NT2/D1 (cell line): ENCODE measurements at places on chromosomes 3 and 15.

GRCh38 chr15:26461847-26462608, 310.8 kb downstream of the GABRB3 start:
- no peak for DNase-seq

DNA sequence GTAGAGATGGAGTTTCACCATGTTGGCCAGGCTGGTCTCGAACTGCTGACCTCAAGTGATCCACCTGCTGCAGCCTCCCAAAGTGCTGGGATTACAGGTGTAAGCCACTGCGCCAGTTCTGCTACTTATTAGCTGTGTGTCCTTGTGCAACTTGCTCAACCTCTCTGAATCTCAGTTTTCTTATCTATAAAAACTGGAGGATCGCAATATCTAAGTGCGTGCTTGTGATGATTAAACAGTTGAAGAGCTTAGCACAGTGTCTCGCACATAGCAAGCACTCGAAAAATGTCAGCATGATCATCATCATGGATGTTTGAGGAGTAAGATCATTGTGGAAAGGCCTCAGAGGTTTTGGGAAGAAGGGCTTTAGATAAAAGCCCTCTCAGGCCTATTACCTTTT, 10.8 kb downstream of the CLCN2 start:
- DNase-seq: no peak

DNA sequence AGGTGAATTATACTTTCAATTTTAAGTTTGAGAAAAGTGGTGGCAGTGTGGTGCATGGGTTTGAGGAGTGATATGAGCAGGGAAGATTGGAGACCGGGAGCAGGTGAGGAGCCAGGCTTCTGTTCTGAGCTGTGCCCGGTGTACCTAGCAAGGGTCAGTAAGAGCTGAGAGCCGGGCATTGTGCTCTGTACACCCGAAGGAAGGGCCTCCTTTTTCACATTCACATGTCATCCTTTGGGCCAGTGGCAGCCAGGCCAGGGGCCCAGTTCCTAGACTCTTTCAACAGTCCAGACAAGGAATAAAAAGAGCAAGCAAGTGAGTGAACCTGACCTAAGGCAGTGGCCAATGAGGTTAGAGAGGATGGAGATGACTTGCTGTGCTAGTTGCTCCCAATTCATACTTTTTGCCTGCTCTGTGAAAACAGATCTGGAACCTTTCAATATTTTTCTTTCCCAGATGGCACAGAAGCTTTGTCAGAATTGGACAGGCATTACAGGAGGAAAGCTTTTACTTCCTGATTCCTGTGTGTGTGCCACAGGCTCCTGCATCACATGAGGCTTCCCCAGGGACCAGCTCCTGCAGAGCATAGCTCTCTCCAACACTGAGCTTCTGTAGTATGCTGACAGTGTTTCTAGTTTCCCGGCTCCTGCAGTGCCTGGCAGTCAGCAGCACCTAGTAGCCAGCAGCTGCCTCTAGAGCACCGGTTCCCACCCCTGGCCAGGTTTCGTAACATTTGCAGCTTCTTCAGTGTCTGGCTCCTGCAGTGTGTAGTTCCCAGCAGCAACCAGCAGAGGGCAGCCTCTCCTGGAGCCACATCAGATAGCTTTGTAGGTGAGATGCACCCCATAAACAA, 5.3 kb upstream of the TRA2B start:
- DNase-seq: peak; percentile 88

- DNase-seq: no peak
Observed at GRCh38 chr3:5195605-5196004, 8.1 kb downstream of the EDEM1 start.

DNA sequence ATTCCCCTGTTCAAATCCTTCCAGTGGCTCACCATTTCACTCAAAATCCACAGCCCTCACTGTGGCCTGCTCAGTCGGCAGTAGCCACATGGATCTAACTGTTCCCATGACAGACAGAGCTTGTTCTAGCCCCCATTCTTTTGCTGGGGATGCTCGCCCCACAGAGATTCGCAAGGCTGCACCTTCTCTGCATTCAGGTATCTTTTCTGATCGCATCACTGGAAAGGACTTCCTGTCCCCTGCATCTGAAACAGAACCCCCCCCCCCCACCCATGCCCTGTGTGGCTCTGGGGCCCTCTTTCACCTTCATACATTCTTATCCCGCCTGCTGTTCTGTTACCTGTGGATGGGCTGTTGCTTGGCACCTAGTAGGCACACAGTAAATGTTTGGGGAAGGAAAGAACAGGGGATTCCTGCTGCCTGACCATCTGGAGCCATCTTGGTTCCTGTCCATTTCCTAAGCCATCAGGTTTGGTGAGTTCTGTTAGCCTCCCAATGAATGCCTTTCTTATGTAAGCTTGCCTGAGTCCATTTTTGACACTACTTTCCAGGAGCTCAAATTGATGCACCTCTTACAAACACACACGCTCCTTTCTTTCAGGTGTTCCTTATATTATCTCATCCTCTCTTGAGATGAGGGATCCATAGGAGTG, 42.9 kb upstream of the PGPEP1L start:
- no peak for DNase-seq

DNA sequence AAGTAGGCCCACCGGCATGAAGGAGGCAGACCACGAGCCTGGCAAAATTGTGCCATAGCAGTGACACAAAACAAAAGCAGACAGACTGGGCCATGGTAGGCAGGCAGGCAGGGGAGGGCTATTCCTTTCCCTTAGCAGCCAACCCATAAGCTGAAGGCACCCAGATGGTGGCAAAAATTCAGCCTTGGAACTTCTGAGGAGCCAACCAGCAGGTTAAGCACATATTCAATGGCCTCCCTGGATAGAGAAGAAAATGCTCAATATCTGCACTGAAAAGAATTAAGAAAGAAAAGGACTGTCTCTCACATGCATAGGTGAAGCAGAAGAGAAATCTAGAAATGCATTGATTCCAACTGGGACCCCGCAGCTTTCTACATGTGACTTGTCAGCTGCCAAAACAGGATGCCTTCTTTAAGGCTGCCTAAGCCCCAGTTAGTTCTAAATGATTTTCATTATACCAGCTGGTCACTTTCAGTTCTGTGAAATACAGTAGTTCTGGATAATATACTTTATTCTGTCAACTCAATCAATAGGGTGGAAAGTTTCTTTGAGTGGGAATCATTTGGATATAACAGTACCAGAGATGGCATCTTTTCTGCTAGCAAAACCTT, 2.7 kb downstream of the PRICKLE2 start:
- no peak for DNase-seq

DNA sequence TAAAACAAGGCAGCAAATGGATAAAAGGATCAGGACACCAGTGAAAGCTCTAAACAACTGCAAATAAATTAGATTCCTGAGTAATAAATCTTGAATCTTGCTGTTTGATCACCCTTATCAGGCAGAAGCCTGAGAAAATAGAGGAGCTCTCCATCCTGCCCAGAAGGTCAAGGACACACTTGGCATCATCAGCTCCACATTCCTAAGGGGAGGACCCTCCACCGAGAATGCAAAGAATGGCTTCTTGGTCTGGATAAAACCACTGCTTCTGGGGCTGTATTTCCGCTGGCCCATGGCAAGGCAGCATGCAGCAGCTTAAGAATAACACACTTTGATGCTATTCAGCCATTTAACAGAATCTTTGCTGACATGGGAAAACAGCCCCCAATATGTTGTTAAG, 108.9 kb upstream of the TSC22D2 start:
- peak; percentile 23 for DNase-seq

DNA sequence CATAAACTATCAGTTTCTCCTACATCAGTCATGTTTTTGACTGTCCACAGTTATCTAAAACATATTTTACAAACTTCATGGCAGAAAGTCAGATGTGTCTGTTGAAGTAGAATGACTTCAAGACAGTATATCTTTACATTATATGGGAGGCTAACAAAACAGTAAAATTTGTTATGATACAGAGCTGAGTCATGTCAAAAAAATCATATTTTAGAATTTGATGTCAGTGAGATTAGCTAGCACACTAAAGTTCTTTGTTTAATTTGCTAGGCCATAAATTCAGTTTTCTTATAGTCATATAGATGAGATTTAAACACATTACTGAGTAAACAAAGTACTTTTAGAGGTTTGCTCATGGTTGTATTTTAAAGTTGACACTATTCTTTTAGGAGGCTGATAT, 80.3 kb upstream of the IGSF10 start:
- no peak for DNase-seq

DNA sequence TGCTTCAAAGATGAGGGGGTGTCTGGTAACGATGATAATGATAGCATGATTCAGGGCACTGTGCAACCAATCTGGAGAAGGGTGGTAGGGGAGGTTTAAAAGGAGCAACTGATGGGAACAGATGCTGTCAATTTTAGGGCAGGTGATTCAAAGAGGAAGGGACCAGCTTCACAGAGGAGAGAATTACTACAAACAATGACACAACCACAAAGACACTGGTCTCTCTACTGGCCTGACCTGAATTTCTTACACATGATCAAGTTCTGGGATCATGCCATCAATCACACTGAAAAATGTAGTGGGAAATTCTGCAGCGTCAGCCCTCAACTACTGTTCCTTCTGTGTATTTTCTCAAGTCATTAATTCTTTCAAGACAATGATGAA, 2.6 kb upstream of the CDV3 start:
- no peak for DNase-seq

GRCh38 chr3:134326760-134327593, 47.3 kb downstream of the AMOTL2 start:
- DNase-seq: peak; percentile 96

DNA sequence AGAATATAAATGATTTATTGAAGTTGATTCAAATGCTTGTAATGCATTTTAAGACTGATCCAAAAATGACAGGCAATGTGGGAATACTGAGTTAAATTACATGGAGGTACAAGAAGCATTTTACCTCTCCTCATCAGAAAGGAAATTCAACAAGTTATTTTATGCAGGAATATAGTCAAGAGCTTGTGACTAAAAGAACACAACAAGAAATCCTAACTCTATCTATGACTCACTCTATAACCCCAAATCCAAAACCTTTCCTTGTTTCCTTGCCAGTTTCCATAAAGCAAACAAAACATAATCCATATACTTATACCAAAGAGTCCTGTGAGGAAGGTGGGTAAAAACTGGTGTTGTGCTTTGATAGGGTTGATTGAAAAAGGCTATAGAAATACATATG, 30.8 kb downstream of the SIN3A start:
- no peak for DNase-seq

- DNase-seq: no peak
Observed at GRCh38 chr15:48085591-48085930, 35.2 kb upstream of the SLC24A5 start.

DNA sequence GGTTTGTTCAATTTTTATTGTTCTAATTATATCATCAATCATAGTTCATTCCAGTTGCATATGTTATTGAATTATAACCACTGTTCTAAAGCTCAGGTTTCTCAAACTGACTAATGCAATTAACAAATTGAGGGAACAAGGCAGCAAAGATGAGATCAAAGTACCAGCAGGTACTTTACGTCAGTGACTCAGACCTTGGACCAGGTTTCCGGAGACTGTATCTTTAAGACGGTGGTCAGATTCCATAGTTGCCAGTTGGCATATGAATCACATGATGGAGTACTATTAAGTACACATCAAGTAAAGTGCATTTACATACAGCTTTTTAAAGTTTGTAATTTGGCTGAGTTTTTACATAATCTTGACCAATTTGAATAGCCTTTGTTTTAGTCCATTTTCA, 583.6 kb upstream of the ROBO2 start:
- DNase-seq: no peak

- DNase-seq: no peak
Observed at GRCh38 chr3:171461525-171461917, 1.3 kb upstream of the TNIK start.

DNA sequence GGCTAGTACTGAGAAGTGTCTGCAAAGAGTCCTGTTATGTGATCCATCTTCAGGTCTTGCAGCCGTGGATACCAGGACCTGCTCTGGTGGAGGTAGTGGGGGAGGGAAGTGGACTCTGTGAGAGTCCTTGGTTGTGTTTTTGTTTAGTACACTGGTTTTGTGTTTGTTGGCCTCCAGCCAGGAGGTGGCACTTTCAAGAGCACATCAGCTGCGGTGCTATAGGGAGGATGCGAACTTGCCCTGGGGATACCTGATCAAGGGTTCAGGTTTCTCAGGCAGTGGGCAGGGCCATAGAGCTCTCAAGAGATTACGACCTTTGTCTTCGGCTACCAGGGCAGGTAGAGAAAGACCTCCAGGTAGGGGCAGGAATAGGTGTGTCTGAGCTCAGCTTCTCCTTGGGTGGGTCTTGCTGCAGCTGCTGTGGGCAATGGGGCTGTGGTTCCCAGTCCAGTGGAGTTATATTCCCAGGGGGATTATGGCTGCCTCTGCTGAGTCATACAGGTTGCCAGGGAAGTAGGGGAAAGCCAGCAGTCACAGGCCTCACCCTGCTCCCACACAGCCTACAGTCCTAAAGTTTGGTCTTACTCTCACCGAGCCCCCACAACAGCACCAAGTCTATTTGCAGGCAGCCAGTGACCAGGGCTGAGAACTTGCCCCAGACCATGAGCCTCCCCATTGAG, 132.8 kb upstream of the NPHP3 start:
- no peak for DNase-seq

DNA sequence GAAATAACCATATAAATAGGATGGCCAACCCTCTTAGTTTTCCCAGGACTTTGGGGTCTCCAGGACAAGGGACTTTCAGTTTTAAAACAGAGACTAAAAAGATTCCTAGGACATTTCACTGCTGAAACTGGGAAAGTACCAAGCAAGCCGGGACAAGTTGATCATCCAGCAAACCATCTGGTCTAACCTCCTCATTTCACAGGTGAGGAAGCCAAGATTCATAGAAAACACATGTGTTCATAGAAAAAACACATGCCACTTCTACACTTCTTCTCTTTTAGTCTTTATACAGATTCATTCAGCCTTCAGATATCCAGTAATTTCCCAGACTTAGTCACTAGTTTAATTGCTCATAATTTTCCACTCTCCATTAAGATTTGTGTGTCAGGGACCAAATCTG, 165.6 kb upstream of the CCDC54 start:
- DNase-seq: no peak

DNA sequence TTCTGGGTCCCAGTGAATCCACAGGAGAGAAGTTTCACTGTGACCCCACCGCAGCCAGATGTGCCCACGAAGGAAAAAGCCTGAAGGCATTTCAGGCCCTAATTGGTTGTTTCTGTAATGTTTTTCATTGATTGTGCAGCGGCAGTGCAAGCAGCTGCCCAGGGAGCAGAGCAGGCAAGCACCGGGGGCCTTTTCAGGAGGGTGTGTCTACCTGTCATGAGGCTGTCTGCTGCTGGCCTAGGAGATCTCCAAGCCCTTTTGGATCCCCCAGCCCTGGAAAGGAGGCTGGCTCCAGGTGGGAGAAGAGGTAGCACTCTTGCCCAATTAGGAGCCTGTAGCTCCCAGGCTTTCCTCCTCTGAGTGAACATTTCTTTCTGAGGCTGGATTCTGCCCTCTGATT, 108.8 kb downstream of the EPHB1 start:
- no peak for DNase-seq
